ENCODE measurements at places on chromosomes 3 and 15. TPM values are rescaled to one million over a fixed set of nuclear protein-coding genes. Genes with fewer than 3 reads are reported as not detected.

- DNase-seq, result no peak
Observed at GRCh38 chr3:61233746-61234145, 17.5 kb downstream of the FHIT start.

DNA sequence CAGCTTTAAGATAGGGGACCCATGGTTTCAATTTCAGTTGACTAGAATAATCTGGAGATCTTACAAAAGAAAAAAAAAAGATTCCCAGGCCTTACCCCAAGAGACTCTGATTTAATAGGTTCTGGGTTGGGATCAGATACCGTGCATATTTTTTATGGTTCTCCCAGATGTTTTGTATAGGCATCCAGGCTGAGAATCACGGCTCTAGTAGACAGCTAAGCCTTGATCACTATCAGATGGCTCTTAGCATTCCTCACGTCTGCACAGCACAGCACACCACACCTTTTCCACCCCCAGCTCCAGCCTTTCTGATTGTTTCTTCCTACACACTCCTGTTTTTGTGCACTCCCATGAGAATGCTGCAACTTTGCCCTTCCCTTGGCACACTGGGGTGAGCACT lies 40.8 kb downstream of the TMEM45A start:
- no peak for DNase-seq

GRCh38 chr15:71473751-71474150 lies 336.6 kb upstream of the NR2E3 start:
- DNase-seq, result no peak

IQCF5 gene
- total RNA-seq, result not detected

DNA sequence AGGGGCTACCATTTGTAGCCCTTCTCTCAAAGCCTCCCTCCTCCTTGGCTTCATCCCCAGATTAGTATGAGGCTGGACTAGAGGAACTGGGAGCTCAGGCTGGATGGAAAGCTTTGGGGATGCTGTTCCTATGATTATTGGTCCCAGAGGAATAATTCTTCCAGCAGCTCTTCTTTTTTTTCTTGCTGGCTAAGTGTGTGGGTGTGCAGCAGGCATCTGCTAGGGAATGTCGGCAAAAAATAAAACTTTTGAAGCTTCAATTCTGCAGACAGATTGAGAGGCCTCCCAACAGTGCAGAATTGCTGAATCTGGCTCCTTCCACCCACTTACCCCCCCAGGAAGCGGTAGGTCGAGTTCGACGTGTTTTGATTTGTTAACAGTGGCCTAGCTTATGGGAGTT lies 138.5 kb upstream of the ANKRD28 start:
- no peak for DNase-seq

DNA sequence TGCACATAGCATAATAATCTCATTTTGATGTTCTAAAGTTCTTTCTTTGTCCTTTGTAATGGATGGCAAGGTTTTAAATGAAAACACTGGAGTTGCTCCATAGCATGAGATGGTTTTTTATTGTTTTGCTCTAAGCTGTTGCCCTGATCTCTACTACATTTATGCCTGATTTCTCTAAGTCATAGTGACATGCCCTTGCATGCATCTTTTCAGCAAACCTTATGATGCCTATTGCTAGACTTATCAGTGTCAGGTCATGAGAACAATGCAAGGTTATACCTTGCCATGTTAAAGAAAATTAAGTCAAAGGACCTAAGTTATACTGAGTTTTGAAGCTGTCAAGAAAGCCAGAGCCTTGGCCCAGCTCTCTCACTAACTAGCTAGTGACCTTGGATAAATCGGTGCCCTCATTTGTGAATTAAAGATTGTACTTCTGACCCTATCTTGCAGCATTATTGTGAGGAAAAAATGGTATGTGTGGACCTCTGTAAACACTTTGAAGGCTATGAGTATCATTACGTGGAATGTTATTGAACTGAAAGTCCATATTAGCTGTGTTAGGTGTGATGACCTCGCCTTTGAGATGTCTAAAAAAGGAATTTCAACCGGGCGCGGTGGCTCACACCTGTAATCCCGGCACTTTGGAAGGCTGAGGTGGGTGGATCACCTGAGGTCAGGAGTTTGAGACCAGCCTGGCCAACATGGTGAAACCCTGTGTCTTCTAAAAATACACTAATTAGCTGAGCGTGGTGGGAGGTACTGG lies 256.4 kb upstream of the UBE2E1 start:
- no peak for DNase-seq

ROPN1B gene
- total RNA-seq, result not detected

Measured in mucosa of descending colon (tissue), 3 donors.